Glomerular endothelial cell (primary cell): ENCODE measurements at places on chromosomes 7 and 10. TPM values are rescaled to one million over a fixed set of nuclear protein-coding genes. Genes with fewer than 3 reads are reported as not detected.

OR6B1 gene
- not detected in 2 replicates for total RNA-seq

PNLIPRP1 gene
- not detected in 2 replicates for total RNA-seq

MARVELD1 gene
- total RNA-seq: 39.0 and 50.3 TPM in 2 replicates

STEAP1B gene
- 10.5 and 16.4 TPM in 2 replicates for total RNA-seq

NKX1-2 gene
- total RNA-seq: not detected in 2 replicates

OR9A2 gene
- 0.18 TPM in 1 of 2 replicates, not detected in the other for total RNA-seq
